Activated CD4-positive, CD25-positive, alpha-beta regulatory T cell treated with anti-CD3 and anti-CD28 coated beads, Interleukin-2, amount 50 U/mL, for 16 hours (primary cell): ENCODE measurements at places on chromosomes 7 and 10.

DNA sequence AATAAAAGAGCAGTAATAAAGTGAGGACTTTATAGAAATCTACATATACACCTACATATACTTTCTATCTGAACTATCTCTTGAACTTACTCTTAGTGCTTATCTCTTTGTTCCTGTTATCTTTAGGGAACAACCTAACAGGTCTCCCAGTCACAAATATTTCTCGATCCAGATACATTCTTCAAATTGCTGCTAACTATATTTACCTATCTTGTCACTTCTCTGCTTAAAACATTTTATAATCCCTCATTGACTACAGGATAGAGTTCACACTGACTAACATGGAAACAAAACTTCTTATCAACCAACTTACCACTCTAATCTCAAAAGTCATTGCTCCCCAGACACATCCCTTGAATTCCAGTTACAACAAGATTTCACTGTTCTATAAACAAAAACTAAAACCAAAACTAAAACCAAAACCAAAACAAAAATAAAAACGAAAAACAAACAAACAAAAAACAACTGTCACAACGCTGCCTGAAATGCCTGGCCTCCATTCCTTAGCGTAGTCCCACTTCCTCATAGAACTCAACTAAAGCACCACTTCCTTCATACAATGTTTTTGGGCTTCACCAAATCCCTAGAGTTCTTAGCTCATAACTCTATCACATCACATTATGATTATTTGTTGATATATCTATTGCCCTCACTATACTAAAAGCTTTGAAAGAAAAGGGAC lies 134.7 kb downstream of the SEMA3D start:
- no peak for DNase-seq

DNA sequence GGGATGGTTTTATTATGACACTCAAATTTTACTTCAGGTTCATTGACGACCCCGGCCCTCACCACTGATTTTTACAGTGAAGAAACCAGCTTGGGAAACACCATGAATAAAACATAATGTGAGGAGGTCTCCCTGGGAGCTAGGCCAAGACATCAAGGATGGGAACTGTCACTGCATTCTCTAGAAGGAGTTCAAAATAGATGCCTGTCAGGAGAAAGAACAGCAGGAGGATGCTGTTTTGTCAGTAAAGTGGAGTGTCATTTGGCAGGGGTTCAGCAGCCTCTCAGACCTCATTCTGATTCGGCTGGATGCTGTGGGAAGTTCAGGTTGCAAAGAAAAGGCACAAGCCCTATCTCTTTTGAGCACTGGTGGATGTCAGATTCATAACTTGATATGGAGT lies 360.3 kb upstream of the C7orf33 start:
- DNase-seq, result no peak

- DNase-seq, result no peak
Observed at GRCh38 chr7:48299580-48300169, 128.4 kb downstream of the ABCA13 start.

DNA sequence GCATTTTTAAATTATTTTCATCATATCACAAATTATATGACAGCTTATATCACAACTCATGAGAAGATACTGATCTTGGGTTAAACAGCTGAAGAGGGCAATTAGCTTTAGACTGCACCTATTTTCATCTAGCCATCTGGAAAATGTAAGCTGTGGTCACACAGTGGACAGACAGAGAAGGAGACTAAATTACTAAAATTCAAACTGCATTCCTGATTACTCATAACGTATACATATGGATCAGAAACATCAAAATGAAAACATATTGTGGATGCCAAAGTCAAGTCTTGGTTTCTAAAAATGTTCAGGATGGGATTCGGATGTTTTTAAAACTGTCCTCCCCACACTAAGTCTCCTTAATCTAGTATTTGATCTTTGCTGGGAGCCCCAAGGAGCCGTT lies 6.6 kb downstream of the BBIP1 start:
- no peak for DNase-seq

DNA sequence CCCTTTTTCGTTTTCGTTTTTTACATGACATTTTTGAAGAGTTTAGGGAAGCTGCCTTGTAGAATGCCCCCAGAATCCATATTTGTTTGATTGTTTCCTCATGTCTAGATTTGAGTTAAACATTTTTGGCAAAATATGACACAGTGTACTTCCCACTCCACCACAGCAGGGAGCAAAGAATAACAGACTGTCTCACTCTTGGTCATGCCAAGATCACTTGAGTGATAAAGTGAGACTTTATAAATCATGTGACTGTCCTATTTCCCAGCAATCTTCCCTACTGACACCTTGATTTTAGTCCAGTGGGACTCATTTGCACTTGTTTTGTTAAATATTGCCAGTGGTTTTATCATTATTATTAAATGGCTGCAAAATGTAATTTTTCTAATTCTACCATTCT lies 44.4 kb upstream of the USP6NL start:
- no peak for DNase-seq

DNA sequence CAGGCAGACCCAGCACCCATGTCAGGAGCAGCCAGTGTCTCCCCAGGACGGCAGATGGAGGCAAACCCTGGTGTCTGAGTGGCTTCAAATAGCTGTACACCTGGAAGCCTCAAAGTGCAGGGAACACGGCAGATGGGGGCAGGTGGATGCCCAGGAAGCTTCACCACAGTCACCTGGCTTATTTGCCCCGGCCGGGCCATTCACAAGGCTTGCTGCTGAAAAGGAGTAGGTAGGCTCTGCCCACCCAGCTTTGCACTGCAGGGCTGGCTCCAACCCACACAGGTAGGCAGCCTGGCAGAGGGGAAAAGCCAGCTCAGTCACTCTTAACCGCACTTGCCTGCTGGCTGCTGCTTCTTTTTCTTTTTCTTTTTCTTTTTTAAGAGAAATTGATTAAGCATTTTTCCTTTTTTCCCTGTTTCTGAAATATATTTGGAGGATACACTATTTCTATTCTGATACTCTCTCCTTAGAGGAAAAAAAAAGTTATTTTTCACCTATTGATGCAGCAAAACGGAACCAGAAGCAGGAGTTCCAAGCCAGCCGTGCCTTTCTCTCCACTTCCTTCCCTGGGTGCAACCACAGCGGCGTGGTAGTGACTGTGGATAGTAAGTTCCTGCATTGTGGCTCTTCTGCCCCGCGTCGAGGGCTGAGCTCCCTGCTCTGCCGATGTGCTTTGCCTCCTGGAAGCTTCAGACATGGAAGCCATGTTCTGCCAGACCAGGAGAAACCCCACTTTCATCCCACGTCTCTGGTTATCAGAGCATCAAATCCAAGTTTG lies 118.3 kb downstream of the KLF6 start:
- no peak for DNase-seq

- DNase-seq, result no peak
Observed at GRCh38 chr7:19408706-19409220, 263.5 kb upstream of the FERD3L start.

DNA sequence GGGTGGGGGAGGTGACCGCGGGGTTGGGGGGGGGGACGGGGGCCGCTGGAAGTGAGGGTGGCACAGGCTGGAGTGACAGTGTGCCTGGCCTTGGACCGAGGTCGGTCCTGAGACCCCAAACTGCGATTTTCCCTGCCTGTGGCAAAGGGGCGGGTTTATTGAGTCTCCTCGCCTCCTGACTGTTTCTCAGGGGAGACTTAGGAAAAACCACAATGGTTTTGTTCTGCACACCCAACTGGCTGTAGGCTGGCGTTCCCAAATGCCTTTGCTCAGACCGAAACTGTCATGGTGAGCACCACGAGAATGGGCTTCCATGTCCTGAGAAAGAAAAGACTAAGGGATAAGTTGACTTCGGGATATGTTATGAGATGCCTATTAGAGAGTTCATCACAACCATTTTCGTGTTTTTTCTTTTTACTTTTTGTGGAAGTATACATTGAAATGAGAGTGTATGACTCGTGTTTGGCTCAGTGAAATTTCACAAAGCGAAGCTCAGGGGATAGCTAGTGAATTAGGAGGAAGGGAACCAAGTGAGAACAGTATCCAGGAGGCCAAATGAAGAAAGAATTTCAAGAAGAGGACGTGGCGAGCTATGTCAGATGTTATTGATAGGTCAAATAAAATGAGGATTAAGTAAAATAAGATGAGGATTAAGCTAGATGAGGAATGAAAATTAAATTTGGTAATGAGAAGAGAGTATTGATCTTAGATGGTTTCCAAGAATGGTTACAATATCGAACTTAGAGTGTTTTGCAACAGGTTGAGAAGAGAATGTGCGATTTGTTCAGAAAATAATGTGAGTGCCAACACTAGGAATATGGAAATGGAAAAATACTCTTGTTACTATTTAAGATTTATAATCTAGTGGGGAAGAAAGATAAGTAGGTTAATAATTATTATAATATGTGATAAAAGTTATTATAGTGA lies 918 bp downstream of the NET1 start:
- no peak for DNase-seq

- peak; percentile 3 for DNase-seq
Observed at GRCh38 chr10:67520924-67521520, 175.0 kb downstream of the CTNNA3 start.

DNA sequence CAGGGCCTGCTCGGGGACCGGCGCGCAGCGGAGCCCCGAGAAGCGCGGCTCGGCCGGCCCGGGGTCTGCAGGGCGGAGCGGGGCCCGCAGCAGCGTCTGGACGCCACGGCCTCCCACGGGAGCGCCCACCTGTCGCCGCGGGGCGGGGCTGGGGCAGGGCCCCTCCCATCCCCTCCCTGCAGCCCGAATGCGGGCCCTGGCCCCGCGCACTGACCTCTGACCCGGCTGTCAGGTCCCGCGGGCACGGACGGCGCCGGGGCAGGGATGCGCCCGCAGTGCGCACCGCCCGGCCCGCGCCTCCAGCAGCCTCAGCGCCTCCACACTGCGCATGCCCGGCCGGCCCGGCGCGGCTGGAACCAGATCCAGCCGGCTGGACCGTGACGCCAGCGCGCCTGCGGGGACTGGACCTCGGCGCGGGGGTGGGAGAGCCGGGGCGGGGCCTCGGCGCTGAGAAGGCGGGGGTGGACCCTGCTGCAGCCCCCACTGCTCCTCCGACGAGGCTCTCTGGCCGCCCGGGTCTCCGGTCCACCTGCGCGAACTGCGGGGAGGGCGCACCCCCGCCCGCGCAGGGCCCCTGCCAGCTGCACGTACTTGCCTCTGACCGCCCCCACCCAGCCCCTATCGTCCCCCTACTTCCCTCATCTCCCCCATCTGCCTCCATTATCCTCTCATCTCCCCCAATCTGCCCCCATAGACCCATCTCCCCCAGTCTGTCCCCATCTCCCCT lies 16.1 kb upstream of the GPR146 start:
- peak; percentile 57 for DNase-seq
